ENCODE measurements at places on chromosomes 5 and 9.

GRCh38 chr9:106675780-106676179 is 187.2 kb upstream of the ZNF462 start:
- DNase-seq: no peak

DNA sequence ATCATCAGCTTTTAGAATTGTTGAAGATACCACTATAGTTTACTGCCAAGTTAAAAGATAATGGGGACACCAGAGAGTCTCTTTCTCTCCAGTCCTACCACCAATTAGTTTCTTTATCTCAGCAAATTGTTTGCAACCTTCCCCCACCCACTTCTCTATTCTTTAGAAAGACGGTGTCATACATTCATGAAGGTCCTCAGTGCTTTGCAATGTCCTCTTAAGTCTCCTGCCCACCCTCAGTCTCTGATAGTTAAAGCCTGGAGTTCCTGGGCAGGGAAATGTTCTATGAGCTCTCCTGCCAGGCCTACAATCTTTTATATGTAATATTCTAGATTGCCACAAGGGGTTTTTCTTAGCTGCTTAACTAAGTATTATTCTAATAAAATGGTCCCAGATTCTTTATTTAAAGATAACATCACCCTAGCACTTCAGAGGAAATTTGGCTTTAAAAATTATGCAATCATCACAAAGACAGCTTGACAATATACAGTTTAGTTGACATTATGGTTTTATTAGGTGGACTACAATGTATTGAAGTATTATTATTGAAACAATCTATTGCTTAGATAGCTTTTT is 509.2 kb downstream of the CSNK1G3 start:
- no peak for DNase-seq

DNA sequence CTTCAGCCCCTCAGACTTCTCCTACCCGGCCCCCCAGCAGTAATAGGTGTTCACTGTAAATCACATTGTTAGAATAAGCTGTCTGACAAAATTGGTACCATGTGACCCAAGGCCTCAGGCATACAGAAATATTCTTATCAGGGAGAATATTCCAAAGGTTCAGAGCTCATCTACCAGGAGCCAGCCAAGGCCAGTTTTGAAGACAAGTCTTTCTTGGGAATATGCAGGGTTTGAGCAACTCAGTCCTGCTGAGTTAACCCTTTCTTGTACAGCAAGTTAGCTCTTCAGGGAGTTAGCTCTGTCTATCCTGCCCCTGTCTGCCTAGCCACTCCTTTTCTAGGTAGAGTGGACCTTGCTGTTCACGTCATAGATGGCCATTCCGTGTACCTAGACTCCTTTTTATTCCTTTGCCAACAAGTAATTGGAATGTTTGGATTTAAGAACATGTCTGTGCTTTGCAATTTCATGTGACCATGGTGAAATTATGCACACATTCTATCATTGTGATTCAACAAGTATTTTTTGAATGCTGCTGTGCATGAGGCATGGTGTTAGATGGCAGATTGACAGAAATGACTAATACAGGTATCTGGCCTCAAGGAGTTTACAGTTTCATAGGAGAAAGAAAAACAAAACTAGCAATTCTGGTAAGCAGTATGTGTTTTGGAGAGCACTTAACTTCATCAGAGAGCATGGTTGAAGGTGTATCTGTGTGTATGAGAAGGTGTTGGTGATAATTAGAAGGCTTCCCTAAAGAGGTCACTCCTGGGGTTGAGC is 22.6 kb downstream of the TGFBR1 start:
- no peak for DNase-seq

GRCh38 chr9:88418715-88419540 is 30.7 kb downstream of the SPIN1 start:
- no peak for DNase-seq

DNA sequence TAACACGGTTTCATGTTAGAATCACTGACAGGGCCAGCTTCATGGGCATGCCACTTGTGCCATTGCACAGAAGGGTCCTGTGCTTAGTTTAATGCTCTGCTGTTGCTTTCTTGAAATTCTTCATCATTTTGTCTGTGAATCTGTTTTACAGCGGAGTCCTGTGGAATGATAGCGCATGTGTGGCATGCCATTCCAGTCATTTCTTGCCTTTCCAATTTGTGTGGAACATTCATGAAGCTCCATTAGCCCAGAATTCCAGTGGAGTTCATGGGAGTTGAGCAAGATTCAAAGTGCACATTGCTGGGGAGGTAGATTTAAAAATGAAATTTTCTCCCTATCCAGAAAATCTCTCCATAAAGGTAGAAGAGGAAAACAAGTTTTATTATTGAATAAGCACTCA is 43.4 kb upstream of the NREP start:
- no peak for DNase-seq

GRCh38 chr5:73979321-73979720 is 353.3 kb downstream of the ARHGEF28 start:
- no peak for DNase-seq

DNA sequence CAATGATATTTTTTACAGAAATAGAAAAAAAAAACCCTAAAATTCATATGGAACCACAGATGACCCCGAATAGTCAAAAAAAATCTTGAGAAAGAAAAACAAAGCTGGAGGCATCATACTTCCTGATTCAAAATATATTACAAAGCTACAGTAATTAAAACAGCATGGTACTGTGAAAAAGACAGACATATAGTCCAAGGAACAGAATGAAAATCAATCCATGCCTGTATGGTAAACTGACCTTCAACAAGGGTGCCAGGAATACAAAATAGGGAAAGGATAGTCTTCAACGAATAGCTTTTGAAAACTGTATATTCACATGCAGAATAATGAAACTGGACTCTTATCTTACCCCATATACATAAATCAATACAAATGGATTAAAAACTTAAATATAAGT is 307.5 kb downstream of the MCTP1 start:
- DNase-seq: no peak

- DNase-seq: no peak
These were observed 709.8 kb downstream of the KCTD16 start for GRCh38 chr5:144880513-144880912.

GRCh38 chr5:143585970-143586369 is 182.5 kb upstream of the NR3C1 start:
- DNase-seq: no peak

DNA sequence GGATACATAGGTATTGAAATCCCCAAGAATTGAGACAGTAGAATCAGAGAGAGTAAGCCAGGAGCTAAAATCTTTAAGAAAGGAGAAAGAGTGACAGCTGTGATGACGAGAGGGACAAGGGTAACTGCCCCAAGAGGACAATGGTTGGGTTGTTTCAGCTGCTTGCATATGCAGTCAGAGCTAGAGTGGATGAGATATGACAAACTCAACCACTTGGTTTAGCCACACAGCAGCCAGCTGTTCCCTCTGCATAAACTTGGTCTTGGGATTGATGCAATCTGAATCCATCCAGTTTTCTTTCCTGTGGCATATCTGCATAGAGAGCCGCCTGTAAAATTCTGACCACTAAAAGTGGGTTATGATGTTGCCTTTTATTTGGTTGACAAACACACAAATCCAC is 100.7 kb downstream of the ZNF622 start:
- no peak for DNase-seq

- no peak for DNase-seq
These were observed 23.8 kb downstream of the EXOC3 start for GRCh38 chr5:466661-467310.

GRCh38 chr5:148029131-148029530 is 34.6 kb upstream of the SPINK5 start:
- DNase-seq: no peak

GRCh38 chr5:154058055-154059038 is 19.6 kb downstream of the MFAP3 start:
- DNase-seq: no peak

GRCh38 chr9:73080110-73080694 is 71.5 kb upstream of the ANXA1 start:
- peak; percentile 4 for DNase-seq

- DNase-seq: no peak
These were observed 121.6 kb upstream of the LIFR start for GRCh38 chr5:38678076-38678475.

DNA sequence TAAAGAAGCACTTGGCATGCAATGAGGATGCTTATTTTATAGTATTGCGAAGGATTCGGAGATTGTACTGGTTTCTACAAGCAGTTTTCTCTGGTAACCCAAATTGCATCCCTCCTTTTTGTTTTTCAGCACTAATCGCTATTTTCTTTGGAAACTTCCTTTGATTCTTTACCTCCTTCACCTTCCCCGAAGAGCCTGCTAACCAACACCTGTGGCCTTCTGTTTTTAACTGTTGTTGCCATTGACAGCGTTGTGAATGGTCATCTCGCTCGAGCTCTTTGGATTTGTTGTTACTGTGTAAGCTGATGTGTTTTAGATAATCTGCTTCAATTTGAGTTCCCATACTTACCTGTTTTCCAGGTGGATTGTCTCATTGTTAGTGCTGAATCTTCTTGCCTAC is 1.1 kb downstream of the CNOT6 start:
- DNase-seq: no peak

- no peak for DNase-seq
These were observed 206.9 kb downstream of the ZSWIM6 start for GRCh38 chr5:61538722-61539501.

DNA sequence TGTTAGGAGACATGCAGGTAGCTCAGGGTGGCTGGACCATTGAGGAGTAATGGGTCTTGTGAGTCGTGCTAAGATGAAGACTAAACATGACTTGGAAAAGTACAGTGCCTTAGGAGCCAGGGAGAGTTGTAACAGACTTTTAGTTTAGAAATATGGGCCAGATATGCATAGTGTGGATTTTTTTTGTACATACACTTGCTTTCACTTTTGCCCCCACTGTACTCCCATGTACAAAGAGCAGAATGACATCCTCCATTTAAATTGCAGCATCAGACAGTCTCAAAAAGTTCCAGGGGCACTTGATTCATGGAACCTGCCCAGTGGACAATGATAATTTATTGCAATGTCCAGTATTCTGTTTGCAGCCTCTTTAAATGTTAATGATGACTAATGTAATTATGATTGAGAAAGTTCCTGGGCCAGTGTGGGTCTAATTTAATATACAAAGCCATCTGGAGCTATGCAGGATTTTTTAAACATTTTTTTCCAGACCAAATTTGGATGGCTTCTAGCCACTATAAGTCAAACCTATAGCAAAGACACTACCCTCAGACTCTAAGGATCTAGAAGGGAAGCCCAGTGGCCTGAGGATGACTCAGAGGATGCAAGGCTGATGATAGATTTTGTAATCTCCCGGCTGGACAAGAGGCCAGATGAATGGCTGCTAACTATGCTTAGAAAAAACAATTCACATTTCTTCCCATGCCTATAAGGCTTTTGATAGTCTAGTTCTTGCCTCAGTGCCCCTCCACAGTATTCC is 80.1 kb downstream of the TRPC7 start:
- DNase-seq: no peak

- no peak for DNase-seq
These were observed 53.9 kb upstream of the KCNN2 start for GRCh38 chr5:114308017-114308416.

DNA sequence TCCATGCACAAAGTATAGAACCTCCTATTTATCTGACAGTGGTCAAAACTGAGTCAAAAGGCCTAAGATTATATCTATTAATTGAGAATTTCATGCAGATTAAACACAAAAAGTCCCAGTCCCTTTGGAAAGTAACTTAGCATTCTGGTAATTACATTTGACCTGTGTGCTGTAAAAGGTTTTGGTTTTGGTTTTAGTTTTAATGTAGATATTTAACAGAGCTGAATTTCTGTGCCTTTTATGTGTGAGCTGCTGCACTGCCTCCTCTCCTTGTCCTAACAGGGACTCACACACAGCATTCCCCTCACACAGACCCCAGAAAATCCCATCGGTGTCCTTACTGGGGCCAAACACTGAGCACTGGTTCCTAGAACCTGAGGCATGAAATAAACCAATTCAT is 31.0 kb upstream of the FSD1L start:
- DNase-seq: no peak

GRCh38 chr5:175047048-175047447 is 322.7 kb downstream of the MSX2 start:
- no peak for DNase-seq

DNA sequence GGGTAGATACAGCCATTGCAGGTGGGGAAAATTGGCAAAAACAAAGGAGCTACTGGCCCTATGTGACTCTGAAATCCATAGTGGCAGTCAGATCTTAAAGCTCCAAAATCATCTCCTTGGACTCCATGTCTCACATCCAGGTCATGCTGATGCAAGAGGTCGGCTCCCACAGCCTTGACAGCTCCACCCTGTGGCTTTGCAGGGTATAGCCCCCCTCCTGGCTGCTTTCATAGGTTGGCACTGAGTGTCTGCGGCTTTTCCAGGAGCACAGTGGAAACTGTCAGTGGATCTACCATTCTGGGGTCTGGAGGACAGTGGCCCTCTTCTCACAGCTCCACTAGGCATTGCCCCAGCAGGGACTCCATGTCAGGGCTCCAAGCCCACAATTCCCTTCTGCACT is 1190.1 kb downstream of the CDH12 start:
- DNase-seq: no peak

GRCh38 chr5:173056783-173057061 is 570 bp downstream of the CREBRF start:
- DNase-seq: no peak

DNA sequence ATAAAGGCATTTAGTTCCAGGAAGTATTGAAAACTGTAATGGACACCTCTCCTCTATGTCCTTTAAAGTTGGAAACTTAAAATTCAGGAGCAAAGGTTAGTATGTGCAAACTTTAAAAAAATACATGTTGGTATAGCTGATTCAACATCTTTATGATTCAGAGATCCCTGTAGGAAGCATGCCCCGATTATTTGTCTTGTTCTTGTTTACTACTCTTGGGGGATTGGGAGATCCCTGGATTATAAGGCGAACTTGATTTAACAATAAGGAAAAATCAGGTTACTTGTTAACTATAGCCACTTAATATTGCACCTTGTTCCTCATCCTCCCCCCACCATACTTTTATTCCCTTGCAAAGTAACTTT is 1.7 kb downstream of the F2RL1 start:
- DNase-seq: no peak

DNA sequence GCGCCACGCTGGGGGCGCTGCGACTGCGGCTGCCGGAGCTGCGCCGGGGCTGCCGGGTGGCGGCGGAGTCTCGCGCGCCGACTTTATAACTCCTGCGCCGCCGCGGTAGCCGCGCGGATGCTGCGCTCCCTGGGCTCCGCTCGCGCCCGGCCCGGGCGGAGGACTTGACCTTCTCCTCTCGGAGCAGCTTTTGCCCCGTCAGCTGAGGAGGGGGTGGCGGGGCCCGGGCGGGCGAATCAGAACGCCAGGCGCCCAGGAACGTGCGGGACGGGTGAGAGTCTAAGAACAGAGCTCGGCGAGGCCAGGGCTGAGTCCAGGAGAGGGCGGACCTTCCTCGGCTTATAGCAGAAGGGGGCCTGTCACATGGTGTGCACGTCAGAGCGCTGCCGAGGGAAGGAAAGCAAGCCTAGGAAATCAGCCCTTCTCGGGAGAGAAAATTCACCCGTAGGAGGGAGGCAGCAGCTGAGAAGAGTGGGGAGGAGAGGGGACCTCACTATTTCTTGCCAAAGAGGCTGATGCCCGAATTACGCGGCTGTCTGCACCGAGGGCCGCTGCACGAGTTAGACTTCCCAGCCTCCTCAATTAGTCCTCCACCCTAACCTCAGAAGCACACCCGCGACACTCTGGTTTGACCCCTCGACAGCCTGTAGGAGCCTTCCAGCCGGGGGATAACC is at the start of gene FOXD1:
TSS of gene FOXD1 (minus strand) at position 315 of the 674 bp plus-strand sequence. CDS start 415 bp downstream, outside the sequence.
- DNase-seq: no peak
